ENCODE measurements at places on chromosomes 2 and 18.
A peak's percentile ranks its signal among the peaks of the same experiment; 100 is the strongest.

DNA sequence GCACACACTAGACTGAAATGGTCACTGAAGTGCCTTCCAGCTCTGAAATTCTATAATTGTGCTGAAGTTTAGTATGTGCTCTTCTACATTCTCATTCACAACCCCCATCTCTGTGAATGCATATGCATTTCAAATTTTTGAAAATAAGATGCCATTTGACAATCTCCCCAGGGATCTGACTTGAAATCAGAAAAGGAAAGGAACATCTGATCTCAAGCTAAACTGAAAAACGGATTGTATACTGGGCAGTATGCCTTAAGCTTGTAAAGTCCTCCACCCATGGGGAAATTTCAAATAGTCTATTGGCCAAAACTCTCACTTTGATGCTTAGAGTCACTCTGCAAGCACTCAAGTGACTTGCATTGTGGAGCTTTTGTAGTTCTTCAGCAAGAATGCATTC lies 22.9 kb downstream of the FAP start:
- no peak for DNase-seq

GRCh38 chr18:54228364-54228763 lies 3.9 kb upstream of the MBD2 start:
- no peak for DNase-seq

GRCh38 chr2:96534701-96535181 lies 1.8 kb upstream of the ARID5A start:
- DNase-seq = no peak

DNA sequence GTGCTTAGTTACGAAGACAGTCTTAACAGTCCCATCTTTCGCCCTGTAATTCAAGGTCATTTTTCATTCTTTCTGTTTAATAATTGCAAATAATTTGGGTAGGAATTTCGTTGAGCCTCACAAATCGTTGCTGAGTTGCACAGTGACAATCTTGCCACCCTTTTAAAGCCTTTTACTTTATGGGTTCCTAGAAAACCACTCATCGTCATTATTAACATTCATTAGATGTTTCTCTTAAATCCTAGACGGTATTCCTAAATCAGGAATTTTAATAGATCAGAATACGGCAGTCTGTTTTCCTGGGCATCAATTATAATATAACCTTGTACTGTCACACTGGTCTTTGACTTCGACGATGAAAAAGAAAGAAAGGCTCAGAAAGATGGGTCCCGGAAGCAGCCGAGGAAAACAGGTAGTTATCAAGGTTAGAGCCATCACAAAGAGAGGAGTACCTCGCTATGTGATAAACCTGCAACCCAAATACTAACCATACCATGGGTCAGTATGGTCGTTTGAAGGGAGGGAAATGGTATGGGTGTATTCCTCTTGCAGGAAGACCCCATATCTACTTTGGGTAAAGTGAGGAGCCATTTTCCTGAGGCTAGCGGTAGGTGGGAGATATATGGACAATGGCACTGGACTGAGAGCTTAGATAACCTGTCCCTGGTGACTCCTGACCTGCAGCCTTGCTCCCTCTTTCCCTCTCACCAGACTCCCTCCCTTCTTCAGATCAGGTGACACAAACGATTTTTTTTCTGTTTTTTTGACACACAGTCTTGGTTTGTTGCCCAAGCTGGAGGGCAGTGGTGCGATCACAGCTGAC lies 981 bp upstream of the SF3B1 start:
- DNase-seq = no peak

- no peak for DNase-seq
Measured at GRCh38 chr18:26532367-26533340, 15.7 kb downstream of the KCTD1 start.

GRCh38 chr18:6719910-6720683 lies 9.4 kb upstream of the ARHGAP28 start:
- DNase-seq = no peak

GRCh38 chr2:205989271-205990071 lies 96.5 kb downstream of the INO80D start:
- no peak for DNase-seq

DNA sequence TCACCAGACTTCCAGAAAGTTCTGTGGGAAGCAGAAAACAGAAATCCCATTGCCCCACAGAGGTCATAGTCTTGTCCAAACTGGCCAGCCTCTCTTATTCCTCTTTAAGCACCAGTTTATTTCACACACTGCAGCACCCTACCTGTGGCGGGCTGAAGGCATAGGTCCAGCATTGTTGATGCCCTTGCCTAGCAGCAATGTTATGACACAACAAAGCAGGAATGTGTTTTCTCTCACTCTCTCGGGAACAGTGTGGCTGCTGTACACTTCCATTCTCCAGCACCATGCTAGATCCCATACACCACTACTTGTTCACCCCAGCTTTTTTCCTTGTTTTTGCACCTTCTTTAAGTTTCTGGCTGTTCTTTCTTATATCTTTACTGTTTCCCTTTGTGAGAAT lies 181.6 kb downstream of the DNAH6 start:
- no peak for DNase-seq

- no peak for DNase-seq
Measured at GRCh38 chr2:134737671-134738070, 18.9 kb upstream of the TMEM163 start.

- no peak for DNase-seq
Measured at GRCh38 chr2:135745545-135745944, 3.9 kb downstream of the UBXN4 start.

DNA sequence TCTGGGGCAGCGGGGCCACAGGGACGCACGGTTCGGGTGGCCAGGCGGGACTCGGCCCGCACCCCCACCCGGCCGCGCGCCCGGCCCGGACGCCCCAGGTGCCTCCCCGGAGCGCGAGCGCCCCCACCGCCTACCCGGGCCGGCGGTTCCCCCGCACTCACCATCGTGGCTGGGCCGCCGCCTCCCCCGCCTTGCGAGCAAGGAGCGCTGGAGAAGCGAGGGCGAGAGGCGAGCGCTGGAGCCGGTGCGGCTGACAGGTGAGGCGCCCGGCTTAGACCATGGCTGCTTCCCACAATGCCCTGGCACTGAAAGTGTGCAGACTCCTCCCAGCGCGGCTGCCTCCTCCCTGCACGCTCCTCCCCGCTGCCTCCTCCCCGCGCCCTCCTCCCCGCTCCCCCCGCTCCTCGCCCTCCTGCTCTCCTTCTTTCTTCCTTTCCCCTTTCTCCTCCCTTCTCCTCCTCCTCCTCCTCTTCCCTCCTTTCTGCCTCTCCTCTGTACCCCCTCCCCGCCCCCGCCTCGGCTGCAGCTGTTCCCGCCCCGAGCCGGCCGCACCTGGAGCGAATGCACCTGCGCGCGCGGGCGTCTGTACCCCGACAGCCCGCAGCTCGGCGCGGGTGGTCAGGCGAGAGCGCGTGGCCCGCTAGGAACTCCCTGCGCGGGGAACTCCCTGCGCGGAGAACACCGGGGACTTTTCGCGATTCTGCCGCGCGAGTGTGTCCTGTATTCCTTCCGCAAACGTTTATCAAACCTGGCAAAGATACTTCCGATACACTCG lies at the start of gene AP1S3:
Gene AP1S3 (minus strand): TSS at position 296 of the 775 bp plus-strand sequence. CDS start 132 bp downstream, at position 164.
- DNase-seq = peak; percentile 81

DNA sequence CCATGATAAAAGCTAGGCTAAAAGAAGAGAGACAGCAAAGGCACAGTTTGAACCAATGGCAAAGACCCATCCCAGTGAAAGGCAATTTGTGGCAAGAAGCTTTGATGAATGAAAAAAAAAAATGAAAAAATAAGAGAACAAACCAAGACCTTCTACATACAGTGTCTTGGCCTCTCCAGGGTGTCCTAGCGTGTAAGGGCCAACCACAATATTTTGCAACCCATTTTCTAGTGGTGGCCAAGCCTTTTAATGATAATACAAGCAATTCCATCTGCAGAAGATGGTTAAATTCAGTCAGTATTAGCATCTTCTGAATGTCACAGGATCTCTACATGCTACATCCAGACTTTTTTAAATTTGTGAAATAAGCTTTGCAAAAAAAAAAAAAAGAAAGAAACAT lies 270.4 kb downstream of the LRATD1 start:
- no peak for DNase-seq

DNA sequence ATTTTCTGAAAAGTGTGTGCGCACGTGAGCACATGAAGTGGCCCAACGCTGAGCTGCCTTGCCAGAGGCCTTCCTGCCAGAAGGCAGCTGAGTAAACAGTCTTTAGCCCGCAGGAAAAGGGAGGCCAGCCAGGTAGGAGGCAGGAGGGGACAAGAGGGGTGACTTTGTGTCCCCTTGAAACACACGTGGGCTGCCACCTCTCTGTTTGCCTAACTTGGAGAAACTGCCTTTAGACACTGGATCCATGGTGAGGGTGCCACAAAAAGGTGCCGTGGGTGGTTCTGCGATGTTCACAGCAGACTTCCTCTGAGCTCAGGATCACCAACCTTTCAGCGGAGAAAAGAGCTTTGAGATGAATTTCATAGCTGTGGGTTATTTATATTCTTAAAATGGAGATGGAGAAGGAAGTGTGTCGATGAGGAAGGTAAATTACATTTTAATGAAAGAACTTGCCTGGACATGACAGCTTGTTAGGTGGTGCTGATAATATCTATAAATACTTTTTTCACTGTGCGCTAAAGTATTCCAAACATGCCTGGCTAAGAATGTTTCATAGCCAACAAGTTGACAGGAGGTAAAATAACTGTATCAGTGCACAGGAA lies 36.6 kb upstream of the ASB1 start:
- no peak for DNase-seq

- no peak for DNase-seq
Measured at GRCh38 chr2:1598800-1599199, 145.5 kb downstream of the PXDN start.

- no peak for DNase-seq
Measured at GRCh38 chr2:190533175-190533967, 1.2 kb downstream of the NEMP2 start.

DNA sequence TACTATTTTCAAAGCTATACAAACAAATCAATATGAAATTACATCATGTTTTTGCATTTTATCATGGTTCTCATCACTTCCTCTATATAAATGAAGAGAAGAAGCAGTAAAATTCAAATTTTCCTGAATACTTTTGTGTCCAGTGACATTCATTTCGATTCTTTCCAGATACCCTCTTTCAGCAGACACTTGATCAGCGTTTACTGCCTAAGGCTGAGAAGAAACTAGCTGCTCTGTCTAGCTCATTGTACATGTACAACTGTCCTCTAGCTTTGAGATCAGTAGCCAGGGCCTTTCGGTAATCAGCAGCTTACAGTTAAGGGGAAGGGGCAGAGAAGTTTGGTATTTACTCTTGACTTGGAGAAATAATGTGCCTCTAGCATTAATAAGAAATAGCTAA lies 4.8 kb downstream of the VRK2 start:
- no peak for DNase-seq

DNA sequence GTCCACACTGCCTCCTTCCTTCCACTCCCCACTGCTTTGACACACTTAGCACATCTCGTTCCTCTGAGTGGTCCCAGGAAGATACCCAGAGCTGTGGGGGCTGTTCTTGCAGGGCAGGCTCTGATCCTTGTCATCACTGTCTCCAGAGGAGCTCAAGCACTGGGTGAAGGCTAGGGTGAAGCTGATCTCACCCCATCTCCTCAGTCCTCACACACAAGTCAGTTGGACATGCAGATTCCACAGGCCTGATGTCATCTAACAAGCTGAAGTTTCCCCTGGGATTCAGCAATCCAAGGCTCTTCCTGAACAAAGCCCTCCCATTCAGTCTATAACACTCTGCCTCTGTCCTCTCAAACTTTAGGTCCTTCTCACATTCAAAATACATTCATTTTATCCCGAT lies 90.6 kb upstream of the RAB6C start:
- DNase-seq = no peak

GRCh38 chr2:65749545-65749944 lies 317.1 kb upstream of the SPRED2 start:
- no peak for DNase-seq

DNA sequence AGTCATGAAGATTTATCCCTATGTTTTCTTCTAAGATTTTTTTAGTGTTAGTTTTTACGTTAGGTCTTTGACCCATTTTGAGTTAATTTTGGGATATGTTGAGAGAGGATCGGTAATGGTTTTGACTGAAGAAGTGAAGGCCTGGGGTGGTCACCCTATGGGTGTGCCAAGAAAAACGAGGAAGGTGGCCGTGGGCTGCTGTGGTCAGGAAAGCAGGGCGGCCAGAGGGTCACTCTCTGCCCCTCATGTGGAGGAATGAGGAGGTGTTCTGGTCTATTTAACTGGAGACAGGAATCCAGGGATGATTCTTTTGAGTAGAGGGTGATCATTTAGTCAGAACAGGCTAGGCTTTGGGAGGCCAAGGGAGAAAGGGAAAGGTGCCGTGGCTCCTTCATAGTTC lies 50.7 kb downstream of the MYO7B start:
- no peak for DNase-seq

- DNase-seq = no peak
Measured at GRCh38 chr2:104888489-104889258, 34.8 kb downstream of the POU3F3 start.

DNA sequence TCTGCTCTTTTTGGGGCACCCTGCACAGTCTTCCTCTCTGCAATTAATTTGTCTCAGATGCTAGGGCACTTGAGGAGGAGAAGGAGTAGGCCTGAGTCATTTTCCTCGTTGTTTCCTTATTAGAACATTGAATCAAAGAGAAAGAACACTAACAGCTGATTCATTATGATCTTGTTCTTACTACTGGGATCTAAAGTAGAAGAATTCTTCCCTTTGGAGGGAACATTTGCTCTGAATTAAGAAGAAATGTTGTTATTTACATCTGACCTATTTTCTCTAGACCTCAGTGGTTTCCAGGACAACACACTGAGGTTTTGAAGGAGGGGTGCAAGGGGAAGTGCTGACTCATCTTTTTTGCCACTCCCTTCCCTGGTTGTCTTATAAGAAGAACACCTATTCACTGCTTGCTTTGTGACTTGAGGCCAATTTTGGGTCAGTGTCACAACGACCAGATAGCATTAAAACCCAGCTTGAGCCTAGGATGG lies 24.3 kb upstream of the STAT1 start:
- DNase-seq = no peak

GRCh38 chr2:156334496-156335478 lies 2.3 kb upstream of the NR4A2 start:
- DNase-seq = peak; percentile 76

GRCh38 chr2:164542581-164543021 lies 78.7 kb downstream of the GRB14 start:
- no peak for DNase-seq

DNA sequence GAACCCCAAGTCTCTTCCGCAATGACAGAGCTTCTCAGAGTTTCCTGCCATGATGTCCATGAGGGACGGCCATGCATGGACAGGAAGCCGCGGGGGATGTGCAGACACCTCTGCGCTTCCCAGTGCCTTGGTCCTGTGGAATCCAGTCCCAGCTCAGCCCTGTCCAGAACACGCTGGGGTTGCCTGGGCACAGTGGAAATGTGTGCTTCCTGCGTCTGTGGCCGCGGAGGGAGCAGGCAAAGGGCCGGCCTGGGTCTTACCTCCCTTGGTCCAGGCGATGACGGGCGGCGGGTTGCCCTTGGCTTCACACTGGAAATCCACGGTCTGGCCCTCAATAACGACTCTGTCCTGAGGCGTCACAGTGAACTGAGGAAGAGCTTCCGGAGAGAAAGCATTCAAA lies 79.6 kb downstream of the PXDN start:
- no peak for DNase-seq

GRCh38 chr2:27324720-27325119 lies 1.8 kb upstream of the MPV17 start:
- no peak for DNase-seq

- DNase-seq = no peak
Measured at GRCh38 chr18:24053211-24053610, 38.7 kb downstream of the TTC39C start.

All from stimulated activated naive B cell treated with anti-CD40 and anti-IgM and Interleukin-4, amounts not matched to agents 10 μg/mL and 1 μg/mL and 100 μg/mL, for 72 hours (primary cell).